A673 (cell line): ENCODE measurements at places on chromosomes 3 and 15. TPM values are rescaled to one million over a fixed set of nuclear protein-coding genes. Genes with fewer than 3 reads are reported as not detected.

DNA sequence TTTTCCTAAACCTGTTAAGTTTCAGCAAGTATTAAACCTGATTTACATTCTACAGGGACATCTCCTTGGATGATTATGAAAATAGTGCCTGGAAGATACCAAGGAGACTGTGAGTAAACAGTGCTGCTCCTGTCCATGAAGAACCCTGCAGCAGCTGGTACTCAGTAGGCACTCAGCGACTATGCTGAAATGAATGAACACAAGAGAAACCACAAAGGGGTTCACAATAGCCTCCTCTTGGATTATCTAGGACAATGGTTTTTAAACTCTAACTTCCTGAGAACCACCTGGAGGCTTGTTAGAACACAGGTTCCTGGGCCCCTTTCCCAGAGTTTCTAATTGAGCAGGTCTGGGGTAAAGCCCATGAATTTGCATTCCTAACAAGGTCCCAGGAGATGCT, 488.4 kb upstream of the UBE2E2 start:
- no peak for DNase-seq

DNA sequence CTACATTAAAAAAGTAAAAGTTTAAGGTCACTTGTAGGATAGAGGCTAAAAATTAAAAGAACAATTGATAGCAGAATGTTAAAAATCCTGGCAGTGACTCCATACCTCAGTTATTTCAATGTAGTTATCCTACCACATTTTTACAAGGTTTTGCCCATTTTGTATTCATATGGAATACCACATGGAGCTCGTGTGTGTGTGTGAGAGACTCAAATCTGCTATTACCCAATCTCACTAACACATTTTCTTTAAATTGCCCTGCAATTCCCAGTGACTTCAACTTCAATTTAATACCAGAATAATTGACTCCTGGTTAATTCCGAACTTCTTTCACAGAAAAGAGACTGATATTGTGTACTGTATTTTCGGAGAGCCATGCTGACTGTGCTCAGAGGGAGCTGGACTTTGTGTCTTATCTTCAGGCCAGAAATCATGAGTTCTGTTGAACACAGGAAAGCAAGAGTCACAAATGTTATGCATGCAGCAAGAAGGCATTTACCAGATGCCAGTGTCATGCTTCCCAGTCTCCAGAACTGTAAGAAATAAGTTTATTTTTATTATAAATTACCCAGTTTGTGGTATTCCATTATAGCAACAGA, 529.0 kb upstream of the NECTIN3 start:
- DNase-seq, result no peak

GRCh38 chr3:136893848-136894443, 31.9 kb downstream of the NCK1 start:
- peak; percentile 57 for DNase-seq

DNA sequence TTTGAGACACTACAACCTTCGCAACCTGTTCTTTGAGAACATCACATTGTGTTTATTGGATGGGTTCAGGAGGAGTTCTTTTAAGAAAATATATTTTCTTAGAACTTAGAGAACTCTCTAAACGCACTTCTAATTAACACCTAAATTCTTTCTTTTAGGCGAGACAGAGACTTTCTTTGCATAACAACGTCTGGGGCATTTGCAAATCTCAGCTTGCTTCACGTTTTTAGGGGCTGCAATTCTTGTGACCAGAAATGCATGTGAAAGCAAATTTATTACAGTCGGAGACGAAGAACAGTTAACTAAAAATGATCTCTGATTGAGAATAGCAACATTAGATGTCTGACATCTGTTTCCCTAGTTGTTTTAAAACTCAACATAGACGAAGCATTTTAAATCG, 568.3 kb upstream of the ZNF717 start:
- DNase-seq, result no peak

The GCNT3 gene
- total RNA-seq, result not detected in 2 replicates

The UROC1 gene
- total RNA-seq, result not detected in 2 replicates

- DNase-seq, result peak; percentile 17
These were observed 469 bp downstream of the MAP6D1 start for GRCh38 chr3:183824761-183825455.

The SCAANT1 gene
- not detected in 2 replicates for total RNA-seq

DNA sequence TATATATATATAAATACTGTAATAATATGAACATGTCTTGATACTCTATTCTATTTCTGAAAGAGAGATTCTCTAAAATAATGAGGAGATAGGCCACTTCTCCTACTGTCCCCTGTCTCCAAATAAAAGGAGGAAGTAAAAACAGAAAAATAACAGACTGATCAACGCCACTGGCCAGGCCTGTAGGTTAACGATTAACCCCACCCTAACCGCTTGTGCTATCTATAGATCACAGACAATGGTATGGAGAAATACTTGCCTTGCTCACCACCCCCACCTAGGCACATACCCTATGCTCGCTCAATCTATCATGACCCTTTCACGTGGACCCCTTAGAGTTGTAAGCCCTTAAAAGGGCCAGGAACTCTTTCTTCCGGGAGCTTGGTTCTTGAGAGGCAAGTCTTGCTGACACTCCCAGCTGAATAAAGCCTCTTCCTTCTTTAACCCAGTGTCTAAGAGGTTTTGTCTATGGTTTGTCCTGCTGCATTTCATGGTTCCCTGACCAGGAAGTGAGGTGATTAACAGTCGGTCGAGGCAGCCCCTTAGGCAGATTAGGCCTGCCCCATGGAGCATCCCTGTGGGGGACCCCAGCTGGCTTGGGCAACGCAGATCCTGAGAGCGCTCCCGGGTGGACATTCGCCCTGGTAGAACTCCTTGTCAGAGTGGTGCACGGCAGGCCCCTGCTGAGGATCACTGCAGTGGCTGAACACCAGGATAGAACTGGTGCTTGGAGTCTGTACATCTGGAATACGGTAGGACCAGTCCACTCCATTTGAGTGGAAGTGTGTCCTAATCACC, 521.8 kb upstream of the CNTN3 start:
- DNase-seq, result no peak

- no peak for DNase-seq
These were observed 9.3 kb downstream of the RAB7A start for GRCh38 chr3:128735287-128735686.

GRCh38 chr15:88113613-88114308, 142.8 kb downstream of the NTRK3 start:
- no peak for DNase-seq

DNA sequence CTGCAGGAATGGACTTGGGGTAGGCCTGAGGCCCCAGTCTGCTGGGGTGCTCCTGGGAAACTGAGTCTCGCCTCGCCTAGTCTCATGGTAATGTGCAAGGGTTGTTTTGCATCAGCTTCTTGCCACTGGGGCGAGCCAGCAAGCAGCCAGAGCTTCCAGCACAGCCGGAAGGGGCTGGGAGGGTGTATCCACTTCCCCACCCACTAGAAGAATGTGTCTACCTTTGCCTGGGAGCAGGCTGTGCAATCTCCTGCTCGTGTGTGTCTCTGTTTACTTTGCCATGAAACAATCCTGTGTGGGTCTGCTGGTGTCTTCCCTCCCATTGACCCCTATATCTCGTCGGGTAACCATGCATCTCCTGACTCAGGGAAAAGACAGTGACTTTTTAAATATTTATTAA, 21.8 kb upstream of the ERICH6 start:
- no peak for DNase-seq

GRCh38 chr3:42846685-42847522, 28.8 kb downstream of the CYP8B1 start:
- no peak for DNase-seq

The MON1A gene
- 7.5 and 7.7 TPM in 2 replicates for total RNA-seq

The PAQR5 gene
- 16.0 and 19.1 TPM in 2 replicates for total RNA-seq

DNA sequence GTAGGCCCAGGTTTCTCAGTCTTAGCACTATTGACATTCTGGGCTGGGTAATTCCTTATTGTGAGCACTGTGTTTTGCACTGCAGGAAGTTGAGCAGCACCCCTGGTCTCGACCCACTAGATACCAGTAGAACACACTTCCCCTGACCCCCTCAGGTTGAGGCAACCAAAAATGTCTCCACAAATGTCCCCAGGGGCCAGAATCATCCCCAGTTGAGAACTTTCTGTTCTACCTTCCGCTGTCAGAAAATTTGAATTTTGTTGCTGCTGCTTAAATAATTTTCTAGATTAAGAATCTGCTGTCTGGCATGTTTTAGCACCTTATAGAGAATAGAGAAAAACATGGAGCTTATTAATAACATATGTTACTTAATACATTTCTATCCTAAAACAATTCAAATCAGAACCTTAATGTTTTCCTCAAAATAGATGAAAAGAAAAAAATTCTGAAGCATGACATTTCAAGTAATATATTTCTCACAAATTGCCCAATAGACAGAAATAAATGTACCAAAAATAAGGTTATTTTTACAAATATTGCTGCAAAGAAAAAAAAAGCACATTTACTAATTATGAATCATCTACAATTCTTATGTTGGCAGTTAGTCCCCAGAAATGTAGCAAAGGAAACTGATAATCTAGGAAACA, 13.2 kb upstream of the THRB start:
- DNase-seq, result no peak

The FNDC3B gene
- total RNA-seq, result 43.2 and 50.8 TPM in 2 replicates

DNA sequence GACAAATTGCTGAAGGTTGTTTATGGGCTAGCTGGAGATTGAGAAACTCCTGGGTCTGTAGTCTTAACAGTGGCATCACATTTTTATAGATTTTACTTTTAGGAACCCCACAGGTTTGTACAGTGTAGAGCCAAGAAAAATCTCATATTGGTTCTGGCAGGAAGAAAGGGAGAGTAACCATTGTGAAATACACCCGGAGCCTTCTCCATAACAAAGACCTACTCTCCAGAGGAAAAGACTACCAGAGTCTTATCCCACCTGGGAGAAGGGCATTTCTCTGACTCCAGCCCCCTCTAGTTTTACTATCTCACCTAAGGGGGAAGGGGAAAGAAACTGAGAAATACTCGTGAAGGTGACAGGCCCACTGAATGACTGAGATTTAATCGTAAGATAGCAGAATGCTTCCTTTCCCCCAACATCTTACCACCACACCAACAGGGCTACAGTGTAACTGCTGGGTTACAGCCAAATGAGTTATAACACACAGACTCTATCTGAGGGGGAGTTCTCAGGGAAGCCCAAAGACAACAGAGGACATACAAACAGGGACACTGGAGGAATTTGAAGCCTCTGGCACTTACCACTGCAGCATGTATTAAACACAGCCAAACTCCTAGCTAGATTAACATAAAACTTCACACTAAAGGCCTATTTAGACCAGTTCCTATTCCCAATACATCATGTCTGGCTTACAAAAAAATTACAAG, 56.1 kb downstream of the SYN2 start:
- DNase-seq, result no peak

DNA sequence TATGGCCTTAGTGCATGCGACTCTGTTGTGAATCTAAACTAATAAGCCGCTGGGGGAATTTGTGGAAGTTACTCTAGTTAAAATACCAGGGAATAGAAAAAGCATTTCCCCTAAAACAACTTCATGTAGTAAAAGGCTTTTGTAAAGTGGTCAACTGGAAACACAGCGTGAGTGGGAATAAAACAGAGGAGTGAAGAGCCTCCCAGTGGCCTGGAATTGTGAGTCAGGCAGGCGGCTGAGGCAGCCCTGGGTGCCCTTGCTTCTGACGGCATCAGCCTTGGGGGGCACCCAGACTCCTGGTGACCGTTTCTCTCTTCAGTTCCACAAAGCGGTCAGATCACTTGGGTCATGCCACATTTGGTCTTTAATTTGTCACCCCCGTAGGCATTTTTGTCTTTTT, 108.4 kb downstream of the GHSR start:
- DNase-seq, result no peak

The PLSCR1 gene
- 45.6 and 49.3 TPM in 2 replicates for total RNA-seq

The P2RY1 gene
- total RNA-seq, result 14.0 and 17.0 TPM in 2 replicates
